ENCODE measurements at places on chromosomes 1 and 21.

- H3K4me3 ChIP-seq: no peak overlapping the region
- no peaks in the 10 kb centered on the region for H3K4me1 ChIP-seq
- H3K27ac ChIP-seq: no peak overlapping the region
- peaks cover 2% of the 10 kb centered on the region for H3K27me3 ChIP-seq
- no peak for DNase-seq
- H3K36me3 ChIP-seq: no peaks in the 10 kb centered on the region
Measured at GRCh38 chr1:199405634-199406196, 621.8 kb upstream of the NR5A2 start.

- peak overlapping the region; percentile 84 for H3K27ac ChIP-seq
- H3K4me1 ChIP-seq: peaks cover 57% of the 10 kb centered on the region
- H3K36me3 ChIP-seq: peaks cover 57% of the 10 kb centered on the region
- H3K4me3 ChIP-seq: peak overlapping the region; percentile 59
- DNase-seq: no peak
Measured at GRCh38 chr1:32332290-32333079, 3.5 kb downstream of the MARCKSL1 start.

GRCh38 chr1:22978299-22978698, 5.6 kb upstream of the LACTBL1 start:
- no peak overlapping the region for H3K4me3 ChIP-seq
- H3K36me3 ChIP-seq: no peaks in the 10 kb centered on the region
- H3K27me3 ChIP-seq: peaks cover 9% of the 10 kb centered on the region
- DNase-seq: no peak

GRCh38 chr21:32918478-32919120, 107.1 kb upstream of the OLIG2 start:
- peaks cover 17% of the 10 kb centered on the region for H3K27me3 ChIP-seq
- no peak overlapping the region for H3K27ac ChIP-seq
- no peak overlapping the region for H3K4me3 ChIP-seq
- no peak for DNase-seq

GRCh38 chr1:175918364-175918801, 175.0 kb upstream of the TNR start:
- H3K36me3 ChIP-seq: peaks cover 62% of the 10 kb centered on the region
- H3K4me3 ChIP-seq: no peak overlapping the region
- no peaks in the 10 kb centered on the region for H3K27me3 ChIP-seq
- no peak overlapping the region for H3K27ac ChIP-seq
- peaks cover 5% of the 10 kb centered on the region for H3K4me1 ChIP-seq

Measured in nephron progenitor cell (in vitro differentiated cells).